ENCODE measurements at places on chromosomes 4 and X.
A peak's percentile ranks its signal among the peaks of the same experiment; 100 is the strongest.

DNA sequence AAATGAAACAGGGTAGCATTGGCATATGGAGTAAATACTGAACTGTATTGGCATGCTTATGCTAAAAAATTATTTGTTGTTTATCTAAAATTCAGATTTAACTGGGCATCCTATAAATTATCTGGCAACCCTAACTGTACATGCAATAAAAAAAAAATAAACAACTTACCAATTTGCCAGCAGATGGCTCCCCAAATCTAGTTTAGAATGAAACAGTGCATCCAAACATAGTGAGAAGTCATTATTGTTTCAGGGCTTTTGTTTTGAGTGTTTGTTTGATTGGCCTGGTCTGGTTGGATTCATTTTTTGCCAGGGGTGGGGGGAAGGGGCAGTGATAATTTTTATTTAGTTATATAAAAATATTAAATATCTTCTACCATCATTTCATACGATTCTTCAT lies 12.8 kb upstream of the NSUN7 start:
- no peak for DNase-seq

GRCh38 chr4:25861280-25861950 lies 1.4 kb downstream of the SEL1L3 start:
- peak; percentile 5 for DNase-seq

DNA sequence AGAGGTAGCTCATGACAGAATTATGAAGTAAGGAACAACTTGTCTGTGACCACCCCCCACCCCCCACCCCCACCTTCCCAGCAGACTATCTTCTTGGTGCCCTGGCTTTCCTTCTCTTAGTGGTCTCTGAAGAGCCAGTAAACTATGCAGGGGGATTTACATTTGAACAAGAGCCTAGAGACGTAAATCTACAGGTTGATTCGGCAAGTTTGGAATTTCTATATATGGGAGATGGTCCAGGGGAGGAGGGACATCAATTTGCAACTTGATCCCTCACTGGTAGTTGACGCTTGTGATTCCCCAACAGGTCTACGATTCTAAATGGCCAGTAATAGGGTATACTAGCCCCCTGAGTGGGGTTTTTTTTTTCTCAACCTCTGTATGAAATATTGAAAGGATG lies 36.7 kb downstream of the IL13RA1 start:
- DNase-seq, result no peak

DNA sequence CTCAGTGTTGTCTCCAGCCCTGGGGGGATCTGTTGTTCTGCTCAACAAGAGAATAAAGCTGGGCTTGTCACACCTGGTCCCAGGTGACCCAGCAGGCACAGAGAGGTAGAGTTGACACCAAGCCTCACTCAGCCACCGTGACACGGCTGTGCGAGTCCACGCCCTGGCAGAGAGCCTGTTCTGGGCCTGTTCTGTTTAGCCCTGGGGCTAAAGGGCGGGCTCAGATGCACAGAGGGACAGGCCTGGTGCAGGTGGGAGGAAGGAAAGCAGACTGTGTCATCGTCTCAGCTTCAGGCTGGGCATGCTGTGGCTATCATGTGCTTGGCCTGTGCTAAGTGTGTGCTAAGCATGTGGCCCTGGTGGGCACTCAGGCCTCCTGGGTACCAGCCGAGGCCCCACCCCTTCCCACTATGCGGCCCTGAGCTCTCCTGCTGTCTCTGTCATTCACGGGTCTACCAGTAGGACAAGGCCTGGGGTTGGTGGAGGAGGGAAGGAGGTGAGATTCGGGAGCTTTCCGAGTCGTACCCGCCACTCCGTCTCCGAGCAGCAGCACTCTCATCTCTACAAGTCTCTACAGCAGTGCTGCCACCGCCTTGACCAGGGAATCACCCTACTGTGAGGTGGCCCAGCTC lies 10.8 kb downstream of the WFS1 start:
- DNase-seq, result no peak

GRCh38 chr4:7581477-7581876 lies 146.7 kb upstream of the PSAPL1 start:
- DNase-seq, result no peak

GRCh38 chrX:2710041-2710840 lies 19.1 kb downstream of the CD99 start:
- DNase-seq, result peak; percentile 78

DNA sequence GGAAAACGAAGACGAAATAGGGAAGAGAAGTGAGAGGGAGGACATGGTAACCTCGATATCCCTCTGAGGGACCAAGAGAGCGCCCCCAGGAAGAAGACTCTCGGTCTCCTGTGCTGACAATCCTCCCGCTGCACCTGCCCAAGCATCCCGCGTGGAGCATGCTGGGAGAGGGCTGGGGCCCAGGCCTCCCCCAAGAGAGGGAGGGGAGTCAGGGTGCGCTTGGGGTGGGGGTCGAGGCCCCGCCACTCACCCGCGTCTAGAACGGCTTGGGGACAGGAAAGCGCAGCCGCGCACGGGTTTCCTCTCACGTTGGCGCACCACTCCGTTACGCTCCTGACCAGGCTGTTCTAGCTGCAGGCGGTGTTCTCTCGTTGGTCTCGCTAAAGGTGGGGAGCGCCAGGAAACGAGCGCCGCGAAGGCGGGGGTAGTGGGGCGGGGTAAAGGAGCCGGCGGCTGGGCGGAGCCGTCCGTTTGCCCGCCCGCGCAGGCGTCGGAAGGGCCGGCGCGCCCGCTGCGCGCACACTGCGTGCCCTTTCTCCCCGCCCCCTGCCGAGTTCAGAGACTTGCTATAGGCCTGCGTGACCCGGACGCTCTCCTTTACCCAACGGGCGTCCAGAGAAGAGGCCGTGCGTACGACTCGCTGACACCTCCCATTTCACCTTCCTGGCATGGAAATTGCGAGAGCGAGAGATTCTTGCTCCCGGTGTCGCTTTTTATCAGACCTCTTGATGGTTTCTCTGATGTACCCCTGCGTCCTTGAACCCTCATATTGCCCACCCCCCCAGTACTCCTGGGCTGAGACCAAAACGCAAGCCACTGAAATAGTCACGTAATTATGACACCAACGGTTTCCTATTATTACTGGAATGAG lies at the start of gene C1GALT1C1:
C1GALT1C1 (minus strand) TSS at position 388 of the 871 bp plus-strand sequence. CDS start 2,888 bp downstream, outside the sequence.
- DNase-seq, result peak; percentile 92

GRCh38 chr4:67250131-67250896 lies 295.0 kb downstream of the CENPC start:
- no peak for DNase-seq

DNA sequence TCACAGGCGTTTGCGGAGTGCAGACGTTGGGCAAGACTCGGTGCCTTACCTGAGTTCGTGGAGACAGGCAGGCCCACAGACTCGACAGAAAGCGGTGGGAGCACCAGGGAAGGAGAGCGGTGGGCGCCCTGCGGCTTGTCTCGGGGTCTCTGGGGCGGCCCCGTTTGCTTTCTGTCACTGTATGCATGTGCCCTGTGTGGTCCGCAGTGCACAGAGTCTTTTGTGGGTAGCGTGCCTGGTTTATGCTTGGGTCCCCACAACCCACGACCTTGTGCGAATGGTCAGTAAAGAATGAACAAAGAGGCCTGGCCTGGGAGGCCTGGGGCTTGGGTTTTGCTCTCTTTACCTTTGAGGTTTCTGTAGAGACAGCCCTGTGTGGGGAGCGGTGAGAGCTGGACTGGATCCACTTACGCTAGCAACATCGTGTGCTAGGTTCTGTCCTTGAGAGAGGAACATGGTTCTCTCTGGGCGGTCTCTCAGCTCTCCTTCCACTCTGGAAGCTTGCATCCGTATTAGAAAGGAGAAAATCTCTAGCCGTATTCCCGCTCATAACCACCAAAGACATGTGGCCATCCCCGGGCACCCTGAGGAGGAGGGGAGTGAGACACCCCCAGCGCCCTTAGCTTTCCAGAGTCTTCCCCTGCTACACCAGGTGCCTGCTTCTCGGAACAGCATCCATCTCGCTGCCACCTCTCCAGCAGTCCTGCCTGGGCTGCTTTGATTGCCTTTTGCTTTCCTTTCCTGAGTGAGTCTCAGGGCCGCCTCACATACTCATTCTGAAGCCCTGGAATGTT lies 1.2 kb downstream of the TADA2B start:
- no peak for DNase-seq

- peak; percentile 47 for DNase-seq
Measured at GRCh38 chrX:23902419-23902818, 5.3 kb downstream of the APOO start.

DNA sequence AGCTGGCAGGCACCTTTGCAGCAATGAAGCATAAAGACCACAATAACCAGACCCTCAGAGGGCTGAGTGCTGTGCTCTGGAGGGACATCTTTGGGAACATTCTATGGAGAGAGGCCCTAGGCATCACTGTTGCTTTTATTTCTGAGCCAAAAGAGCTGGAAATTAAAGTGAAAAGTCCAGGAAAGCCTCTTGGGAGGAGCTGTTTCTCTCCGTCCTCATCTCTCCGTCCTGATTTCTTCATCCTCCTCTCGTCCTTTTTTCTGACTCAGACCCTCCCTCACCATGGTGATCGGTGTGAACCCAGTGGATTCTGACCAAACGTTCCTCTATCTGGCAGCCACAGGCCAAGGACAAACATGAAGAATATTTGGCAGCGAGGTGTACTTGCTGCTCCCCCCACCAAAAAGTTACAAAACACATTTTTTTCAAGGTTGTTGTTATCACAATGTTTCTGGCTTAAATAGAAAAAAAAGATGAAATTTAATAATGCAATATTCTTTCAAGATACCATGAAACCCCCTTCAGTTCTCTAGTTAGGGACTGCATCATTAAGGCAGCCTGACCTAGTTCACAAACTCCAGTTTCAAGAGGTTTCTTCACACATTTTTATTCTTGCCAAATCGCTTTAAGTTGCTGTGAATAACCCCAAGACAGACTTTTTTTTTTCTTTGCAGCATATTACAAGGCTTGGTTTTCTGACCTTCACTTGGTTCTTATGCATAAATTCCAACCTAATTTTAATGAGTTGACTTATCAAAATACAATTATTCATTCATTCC lies 80.2 kb downstream of the SCD5 start:
- DNase-seq, result no peak

DNA sequence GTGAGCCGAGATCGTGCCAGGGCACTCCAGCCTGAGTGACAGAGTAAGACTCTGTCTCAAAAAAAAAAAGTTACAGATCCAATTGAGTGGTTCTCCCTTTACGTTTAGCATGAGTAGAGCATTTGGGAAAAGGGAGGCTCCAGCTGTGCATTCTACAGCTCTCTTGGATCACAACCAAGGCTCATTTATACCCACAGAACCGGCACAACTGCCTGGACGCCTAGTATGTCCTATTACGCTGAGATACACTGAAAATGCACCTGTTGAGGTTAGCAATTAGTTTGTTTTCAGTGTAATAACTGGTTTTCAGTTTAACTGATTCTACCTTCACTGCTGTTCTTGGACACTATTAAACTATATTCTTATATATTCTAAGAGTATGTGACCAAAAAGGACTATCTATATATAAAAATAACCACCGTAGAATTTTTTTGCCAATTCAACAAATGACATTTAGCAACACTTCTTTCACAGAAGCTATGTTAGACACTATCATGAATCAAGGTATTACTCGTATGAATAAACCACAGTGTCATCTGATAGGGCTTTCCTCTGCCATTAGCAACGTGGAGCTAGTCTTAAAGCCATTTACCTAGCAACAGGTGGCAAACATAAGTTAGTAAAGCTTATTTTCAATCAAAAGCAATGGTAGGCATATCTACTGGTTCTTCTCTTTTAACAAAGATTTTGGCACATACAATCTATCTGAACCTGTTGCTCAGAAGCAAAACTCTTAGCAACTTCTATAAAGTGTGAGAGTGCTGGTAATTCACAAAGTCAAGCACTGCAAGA lies 3.6 kb downstream of the OTUD4 start:
- peak; percentile 42 for DNase-seq

GRCh38 chr4:10175626-10176025 lies 59.0 kb upstream of the WDR1 start:
- DNase-seq, result no peak

- no peak for DNase-seq
Measured at GRCh38 chrX:13319953-13320352, at the start of gene ATXN3L. TSS of gene ATXN3L (minus strand) at chrX:13320053. CDS start at chrX:13319934, 119 bp downstream.

- DNase-seq, result no peak
Measured at GRCh38 chrX:68461093-68461492, 27.8 kb upstream of the OPHN1 start.

DNA sequence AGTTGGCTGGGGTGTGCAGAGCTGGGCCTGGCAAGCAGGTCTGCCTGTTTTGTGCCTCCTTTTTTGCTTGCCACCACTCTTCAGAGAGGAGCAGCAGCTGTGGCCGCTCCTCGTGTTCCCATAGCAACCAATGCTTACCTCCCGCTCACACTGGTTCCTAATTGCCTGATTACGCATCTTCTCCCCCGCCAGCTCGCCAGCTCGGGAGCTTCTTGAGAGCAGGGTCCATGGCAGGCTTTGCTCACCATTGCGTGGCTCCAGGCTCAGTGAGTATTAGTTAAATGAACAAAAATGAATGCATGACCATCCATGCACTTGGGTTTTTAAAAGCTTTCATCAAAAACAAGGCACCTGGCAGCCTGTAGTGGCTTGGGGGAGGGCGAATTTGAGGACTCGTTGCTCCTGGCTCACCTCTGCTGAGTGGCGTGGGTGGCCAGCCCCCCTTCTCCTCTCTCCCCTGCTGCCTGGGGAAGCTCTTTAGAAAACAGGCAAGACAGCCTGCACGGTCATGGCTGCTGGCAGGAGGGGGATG lies 14.2 kb upstream of the PJA1 start:
- no peak for DNase-seq

DNA sequence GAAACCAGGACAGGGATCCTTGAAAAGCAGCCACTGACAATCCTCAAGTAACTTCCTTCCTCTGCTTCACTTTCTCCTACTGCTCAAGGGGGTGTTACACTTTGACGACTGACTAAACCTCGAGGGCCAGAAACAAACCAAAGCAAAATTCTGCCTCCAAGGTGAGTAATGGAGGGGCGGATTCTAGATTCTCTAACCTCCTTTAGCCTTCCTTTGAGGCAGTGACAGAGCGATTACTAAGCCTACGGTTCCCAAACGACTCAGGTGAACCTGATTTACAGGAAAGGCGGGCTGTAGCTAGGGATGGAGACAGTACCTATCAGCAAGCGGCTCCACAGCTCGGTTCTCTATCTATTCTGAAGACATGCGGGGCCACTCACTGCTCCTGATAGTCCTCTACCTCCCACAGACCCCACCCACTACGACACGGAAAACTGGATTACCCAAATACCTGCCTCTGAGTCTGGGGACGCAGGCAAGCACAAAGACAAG lies 487 bp downstream of the TBCK start:
- peak; percentile 59 for DNase-seq

- no peak for DNase-seq
Measured at GRCh38 chrX:130896802-130897501, 6.1 kb downstream of the ENOX2 start.

DNA sequence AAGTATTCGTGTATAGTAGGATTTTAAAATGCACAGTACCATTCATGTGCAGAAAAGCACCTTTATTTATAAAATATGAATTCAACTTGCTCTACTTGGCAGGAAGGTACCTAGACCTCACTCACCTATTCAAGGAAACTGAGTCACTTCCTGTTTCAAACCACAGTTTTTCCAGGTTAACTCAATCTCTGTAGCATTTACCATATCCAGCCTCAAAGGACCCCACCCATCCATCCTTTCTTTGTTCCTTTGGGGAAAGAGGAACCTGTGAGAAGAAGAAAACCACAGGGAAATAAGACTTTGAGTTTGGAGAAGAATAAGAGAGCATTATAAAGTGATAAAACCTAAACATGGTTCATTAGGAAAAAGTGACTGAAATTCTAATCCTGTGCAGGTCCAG lies 250.7 kb downstream of the CBR4 start:
- DNase-seq, result no peak
